ENCODE measurements at places on chromosomes 1 and 21.
A peak's percentile ranks its signal among the peaks of the same experiment; 100 is the strongest.

GRCh38 chr1:29157269-29157601, 24.5 kb downstream of the SRSF4 start:
- DNase-seq: no peak

GRCh38 chr1:111199881-111200801, at the start of gene DENND2D:
Gene DENND2D, minus strand, starts transcription at chr1:111200646. Its CDS starts 187 bp downstream, at chr1:111200459.
- DNase-seq: no peak

- DNase-seq: no peak
Measured at GRCh38 chr1:16066245-16066644, 7.2 kb downstream of the FAM131C start.

- DNase-seq: no peak
Measured at GRCh38 chr1:56696663-56697062, 51.5 kb downstream of the PRKAA2 start.

- no peak for DNase-seq
Measured at GRCh38 chr21:41209016-41209619, 41.2 kb downstream of the BACE2 start.

GRCh38 chr21:25639551-25640201, 618 bp downstream of the JAM2 start:
- DNase-seq: no peak

DNA sequence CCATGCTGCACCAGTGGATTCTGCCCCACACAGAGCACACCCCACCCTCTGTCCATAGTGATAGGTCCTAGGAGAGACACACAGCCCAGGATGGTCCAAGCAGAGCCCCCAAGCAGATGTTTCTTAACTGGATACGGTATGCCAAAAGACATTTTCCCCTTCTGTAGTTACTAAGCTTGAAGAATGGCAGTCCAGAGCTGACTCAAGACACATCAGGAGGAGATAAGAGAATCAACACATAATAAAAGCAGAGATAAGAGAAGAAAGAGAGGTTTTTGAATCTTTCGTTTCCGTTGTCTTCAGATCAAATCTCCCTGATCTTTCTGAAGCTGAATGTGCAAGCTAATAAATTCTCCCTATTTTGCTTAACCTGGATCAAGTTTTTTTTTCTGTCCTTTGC, 21.8 kb upstream of the CASQ2 start:
- no peak for DNase-seq

- peak; percentile 25 for DNase-seq
Measured at GRCh38 chr1:165403835-165404482, 41.0 kb downstream of the RXRG start.

GRCh38 chr1:204828352-204828850, 42.3 kb upstream of the NFASC start:
- peak; percentile 54 for DNase-seq

- no peak for DNase-seq
Measured at GRCh38 chr1:13703558-13704490, 3.8 kb downstream of the PRDM2 start.

GRCh38 chr1:8629241-8630091, 188.0 kb downstream of the RERE start:
- no peak for DNase-seq

DNA sequence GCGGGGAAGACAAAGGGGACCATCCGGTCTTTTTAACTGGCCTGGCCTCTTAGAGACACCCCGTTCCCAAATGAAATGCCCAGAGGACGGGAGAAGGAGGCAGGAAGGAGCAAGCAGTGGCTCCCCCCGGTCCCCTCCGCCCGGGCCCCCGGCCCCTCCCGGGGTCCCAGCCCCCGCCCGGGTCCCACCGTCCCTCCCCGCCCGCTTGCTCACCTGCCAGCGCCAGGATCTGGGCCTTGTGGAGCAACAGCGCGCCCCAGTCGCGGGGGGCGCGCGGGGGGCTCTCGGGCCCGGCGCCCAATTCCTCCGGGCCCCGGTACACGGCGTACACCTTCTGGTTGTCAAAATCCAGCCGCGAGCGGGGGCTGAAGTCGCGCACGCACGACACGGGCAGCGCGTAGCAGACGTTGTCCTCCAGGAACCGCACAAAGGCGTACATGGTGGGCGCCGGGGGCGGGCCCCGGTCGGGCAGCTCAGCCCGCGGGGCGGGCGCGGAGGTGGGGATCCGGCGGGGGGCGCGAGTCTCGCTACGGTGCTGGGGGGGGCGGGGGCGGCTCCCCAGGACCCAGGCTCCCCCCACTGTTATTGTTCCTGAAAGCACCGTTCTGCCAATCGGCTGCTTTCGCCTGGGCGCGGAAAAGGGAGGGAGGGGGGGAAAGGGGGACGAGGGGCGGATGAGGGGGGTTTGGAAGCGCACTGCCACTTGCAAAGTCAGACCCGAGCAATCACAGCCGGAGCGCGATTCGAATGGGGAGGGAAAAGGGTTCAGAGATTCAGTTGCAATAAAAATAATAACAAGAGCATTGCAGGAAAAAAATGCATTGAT, at the start of gene BEND5:
BEND5 (minus strand) TSS at position 499 of the 826 bp plus-strand sequence; CDS start at position 439, 60 bp downstream.
- no peak for DNase-seq

DNA sequence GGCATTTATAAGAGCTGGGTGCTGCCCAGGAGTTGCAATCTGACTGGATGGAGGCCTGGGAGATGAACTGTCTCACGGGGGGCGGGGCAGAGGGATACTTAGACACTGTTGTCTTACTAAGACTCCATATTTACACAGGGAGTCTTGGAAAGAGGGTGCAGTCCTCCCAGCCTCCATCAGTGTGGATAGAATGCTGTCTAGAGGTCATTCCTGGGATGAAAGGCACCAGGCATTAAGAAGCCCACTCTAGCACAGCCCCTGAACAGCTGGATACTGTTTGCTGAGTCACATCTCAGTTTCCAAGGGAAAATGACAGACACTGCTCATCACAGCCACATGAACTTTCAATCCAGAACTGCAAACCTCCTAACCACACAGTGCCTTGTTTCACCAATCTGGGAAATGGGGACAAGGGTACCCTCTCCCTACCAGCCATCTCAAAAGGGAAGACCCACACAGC, 43.3 kb downstream of the SSBP3 start:
- DNase-seq: no peak

GRCh38 chr1:44500181-44501046, 95.4 kb downstream of the RNF220 start:
- DNase-seq: no peak

GRCh38 chr1:8680664-8681650, 136.5 kb downstream of the RERE start:
- DNase-seq: no peak

DNA sequence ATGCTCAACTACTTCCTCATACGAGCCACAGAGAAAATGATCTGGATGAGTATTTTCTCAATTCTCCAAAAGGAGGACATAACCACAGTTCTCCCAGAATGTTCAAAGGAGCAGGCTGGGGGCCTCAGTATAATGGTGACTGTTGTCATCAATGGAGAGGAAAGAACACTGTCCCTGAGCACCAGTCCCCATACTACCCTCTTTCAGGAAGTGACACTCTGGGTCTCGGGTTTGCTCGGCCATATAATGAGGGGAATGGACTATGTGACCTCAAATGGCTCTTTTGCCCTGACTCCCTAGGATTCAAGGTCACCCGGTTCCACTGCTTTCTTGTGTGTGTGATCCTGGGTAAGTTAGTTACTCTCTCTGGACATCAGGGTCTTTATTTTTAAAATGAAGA, 22.8 kb downstream of the SLC9A1 start:
- no peak for DNase-seq

GRCh38 chr1:89754518-89754917, 66.3 kb upstream of the LRRC8D start:
- no peak for DNase-seq

- DNase-seq: no peak
Measured at GRCh38 chr1:33312413-33312749, 8.5 kb downstream of the A3GALT2 start.

GRCh38 chr1:3495776-3496745, 41.6 kb downstream of the ARHGEF16 start:
- no peak for DNase-seq

DNA sequence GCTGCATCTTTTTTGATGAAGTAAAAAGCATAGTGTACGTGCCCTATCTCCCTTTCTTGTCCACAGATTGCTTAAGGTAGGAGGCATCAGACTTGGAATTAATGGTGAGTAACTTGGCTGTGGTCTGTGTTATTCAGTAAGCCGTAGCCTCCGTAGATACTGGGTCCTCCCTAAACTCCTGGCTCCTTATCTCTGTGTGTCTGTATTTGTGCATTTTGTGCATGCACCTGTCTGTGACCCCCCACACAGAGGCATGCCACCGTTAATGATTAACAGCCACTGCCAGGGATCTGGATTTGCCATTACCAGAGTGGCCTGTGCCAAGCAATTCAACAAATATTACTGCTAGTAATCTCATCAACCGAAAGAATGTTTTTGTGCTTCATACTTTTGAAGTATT, 31.9 kb downstream of the MAP3K21 start:
- DNase-seq: peak; percentile 41

DNA sequence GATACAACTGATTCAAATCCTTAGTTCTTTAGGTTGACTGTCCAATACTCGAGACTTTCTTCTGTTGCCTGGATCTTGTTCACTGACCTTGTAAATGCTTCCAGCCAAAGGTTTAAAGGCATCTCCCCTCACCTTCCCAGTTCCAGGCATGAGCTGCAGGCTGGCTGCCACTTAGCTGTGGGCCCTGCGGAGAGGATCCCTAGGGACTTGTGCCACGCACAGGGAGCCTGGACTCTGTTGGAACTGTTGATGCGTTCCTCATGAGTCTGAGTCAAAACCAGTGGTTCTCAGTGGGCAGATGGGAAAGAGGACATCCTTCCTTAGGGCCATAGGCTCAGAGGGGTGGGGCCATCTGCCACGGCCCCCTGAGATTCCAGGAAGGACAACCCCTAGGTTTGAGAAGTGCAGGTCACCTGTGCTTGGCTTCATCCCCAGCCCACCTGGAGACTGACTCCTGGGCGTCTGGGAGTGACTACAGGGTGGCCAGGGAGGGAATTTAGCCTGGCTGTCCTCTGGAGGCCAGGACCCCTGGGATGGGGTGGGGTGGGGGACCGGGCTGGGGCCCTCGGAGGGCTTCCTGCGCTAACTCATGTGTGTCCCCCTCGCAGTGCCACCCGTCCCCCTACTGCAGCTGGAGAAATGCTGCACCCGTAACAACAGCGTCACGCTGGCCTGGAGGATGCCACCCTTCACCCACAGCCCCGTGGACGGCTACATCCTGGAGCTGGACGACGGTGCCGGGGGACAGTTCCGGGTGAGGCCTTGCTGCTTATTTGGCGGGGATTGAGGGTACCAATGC, 37.6 kb upstream of the GNPAT start:
- DNase-seq: no peak

DNA sequence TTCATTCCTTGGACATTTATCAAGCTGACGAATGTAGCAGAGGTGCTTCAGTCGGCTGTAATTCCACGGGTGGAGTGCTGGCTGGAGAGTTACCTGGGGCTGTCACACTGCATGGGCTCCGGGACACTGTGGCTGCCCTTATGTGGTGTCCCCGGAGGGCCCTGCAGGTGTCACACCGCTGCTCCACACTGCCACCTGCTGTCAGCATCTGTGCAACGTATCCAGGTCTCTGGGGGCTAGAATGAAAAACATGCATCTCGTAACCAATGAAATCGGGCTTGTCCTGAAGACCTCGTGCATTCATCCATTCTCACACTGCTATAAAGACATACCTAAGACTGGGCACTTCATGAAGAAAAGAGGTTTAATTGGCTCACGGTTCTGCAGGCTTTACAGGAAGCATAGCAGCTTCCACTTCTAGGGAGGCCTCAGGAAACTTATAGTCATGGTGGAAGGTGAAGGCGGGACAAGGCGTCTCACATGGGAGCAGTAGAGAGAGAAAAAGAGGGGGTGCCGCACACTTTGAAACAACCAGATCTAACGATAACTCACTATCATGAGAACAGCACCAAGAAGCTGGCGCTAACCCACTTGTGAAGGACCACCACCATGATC, 46.7 kb upstream of the PCBP3 start:
- peak; percentile 90 for DNase-seq

- no peak for DNase-seq
Measured at GRCh38 chr1:192376374-192376773, 59.6 kb downstream of the RGS21 start.

GRCh38 chr1:155070721-155071569, 7.4 kb downstream of the EFNA4 start:
- DNase-seq: peak; percentile 91

- no peak for DNase-seq
Measured at GRCh38 chr1:193131266-193131860, 9.5 kb downstream of the CDC73 start.

GRCh38 chr1:109732390-109732881, 8.4 kb downstream of the GSTM3 start:
- no peak for DNase-seq

- no peak for DNase-seq
Measured at GRCh38 chr1:209692296-209692695, 12.3 kb upstream of the HSD11B1 start.

GRCh38 chr1:39846796-39847195, 36.5 kb downstream of the TRIT1 start:
- no peak for DNase-seq

GRCh38 chr1:193609592-193609991, 423.2 kb upstream of the B3GALT2 start:
- no peak for DNase-seq

- DNase-seq: no peak
Measured at GRCh38 chr1:152003846-152004442, 10.3 kb upstream of the S100A10 start.

DNA sequence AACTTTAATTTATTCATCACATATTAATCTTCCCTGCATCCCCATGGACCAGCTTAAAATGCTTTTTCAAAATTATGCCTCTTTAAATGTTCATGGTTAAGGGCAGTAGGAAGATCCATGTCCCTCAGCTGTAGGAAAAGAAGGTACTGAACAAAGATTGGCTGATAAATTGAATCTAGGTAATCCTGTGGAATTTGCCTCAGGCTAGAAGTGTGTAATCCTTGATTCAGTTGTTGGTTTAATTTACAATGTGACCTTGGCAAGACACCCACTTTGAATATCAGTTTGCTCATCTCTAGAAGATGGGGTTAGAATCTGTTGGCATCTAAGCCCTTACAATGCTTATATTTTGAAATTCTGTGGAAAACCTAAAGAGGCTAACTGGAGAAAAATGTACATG, 6.1 kb downstream of the TTC4 start:
- no peak for DNase-seq

GRCh38 chr1:38818175-38818976, 41.2 kb downstream of the RRAGC start:
- DNase-seq: peak; percentile 53

DNA sequence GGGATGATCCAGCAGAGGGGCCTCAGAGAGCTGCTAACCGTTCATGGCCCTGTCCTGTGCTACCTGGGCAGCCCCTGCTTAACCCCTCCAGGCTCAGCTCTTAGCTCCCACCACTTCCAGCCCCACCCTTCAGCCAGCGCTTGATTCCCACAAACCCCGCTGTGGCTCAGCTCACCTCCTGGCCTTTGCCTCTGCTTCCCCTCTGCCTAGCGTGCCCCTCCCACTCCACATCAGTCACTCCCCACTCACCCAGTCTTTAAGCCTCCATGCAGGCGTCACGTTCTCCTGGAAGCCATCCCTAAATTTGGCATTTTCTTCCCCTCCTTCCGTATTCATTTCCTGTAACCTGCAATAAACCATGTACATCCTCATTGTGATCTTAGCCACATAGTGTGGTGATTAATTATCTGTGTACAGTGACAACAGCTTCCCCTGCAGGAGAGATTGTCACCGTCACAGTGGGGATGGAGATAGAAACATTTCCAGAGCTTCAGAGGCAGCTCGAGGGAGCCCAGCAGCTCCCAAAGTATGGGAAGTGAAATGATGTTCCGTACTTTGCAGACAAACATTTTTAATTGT, 65.5 kb downstream of the EPHB2 start:
- DNase-seq: no peak

Data from HuH-7.5 (cell line).